ENCODE measurements at places on chromosomes 6 and 20.

- no peak for DNase-seq
Measured at GRCh38 chr20:4011226-4011975, 4.0 kb downstream of the RNF24 start.

DNA sequence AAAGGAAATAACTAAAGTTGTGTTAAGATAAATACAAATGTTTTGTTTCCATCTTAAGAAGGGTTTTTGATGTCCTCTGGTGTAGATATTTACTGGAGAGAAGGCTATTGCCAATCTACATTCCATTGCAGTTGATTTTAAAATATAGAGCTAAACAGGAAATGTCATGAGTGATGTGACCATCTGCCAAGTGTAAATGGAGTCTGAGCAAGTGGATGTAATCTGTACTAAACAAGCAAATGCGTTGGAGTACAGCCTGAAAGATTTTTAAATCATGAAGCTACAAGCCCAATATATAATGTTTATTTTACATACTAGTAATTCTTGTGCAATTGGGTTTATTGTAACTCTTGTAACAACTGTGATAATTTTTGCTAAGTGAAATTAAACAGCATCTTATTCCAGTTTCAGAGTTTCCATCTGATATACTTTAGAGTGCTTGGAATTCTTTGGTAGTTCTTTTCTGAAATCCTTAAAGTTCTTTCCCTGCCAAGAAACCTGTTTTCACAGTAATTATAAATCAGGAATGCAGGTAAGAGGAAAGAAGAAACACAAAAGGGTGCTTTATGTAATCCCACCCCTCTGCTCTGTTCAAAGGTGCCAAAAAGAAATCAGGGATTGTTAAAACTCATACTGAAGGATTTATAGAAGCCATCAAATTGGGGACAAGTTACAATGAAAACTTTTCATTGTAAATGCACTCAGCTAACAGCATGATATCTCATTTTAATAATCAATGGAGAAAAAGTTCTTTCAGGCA lies 47.2 kb upstream of the FLRT3 start:
- no peak for DNase-seq

DNA sequence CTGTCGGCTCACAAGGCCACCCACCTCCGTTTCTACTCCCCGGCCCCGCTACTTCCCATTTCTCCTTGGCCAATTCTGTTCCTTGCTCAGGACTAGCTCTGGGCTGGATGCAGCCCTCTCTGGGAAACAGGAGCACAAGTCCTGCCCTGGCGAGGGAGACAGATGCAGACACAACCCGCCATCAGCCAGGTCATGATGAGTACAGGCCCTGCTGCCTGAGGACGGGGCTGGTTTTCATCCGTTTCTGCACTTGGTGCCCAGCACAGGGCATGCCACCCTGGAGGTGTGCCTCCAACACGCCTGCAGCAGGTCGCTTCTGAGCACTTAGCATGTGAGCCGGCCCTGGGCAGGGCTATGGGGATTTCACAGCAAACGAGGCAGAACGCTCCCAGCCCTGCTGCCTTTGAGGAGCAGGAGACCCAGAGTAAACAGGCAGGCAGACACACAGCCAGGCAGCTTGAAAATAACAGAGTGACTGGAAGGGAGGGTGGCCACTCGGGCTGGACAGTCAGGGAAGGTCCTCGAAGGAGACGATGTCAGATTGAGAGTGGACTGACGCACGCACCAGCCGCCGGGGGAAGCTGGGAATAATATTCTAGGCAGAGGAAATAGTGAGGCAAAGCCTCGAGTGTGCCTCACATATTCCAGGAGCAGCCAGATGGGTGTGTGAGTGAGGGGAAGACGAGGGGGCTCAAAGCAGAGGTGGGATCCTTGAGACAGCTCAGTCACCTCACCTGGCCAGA lies 21.2 kb upstream of the VSTM2L start:
- no peak for DNase-seq

DNA sequence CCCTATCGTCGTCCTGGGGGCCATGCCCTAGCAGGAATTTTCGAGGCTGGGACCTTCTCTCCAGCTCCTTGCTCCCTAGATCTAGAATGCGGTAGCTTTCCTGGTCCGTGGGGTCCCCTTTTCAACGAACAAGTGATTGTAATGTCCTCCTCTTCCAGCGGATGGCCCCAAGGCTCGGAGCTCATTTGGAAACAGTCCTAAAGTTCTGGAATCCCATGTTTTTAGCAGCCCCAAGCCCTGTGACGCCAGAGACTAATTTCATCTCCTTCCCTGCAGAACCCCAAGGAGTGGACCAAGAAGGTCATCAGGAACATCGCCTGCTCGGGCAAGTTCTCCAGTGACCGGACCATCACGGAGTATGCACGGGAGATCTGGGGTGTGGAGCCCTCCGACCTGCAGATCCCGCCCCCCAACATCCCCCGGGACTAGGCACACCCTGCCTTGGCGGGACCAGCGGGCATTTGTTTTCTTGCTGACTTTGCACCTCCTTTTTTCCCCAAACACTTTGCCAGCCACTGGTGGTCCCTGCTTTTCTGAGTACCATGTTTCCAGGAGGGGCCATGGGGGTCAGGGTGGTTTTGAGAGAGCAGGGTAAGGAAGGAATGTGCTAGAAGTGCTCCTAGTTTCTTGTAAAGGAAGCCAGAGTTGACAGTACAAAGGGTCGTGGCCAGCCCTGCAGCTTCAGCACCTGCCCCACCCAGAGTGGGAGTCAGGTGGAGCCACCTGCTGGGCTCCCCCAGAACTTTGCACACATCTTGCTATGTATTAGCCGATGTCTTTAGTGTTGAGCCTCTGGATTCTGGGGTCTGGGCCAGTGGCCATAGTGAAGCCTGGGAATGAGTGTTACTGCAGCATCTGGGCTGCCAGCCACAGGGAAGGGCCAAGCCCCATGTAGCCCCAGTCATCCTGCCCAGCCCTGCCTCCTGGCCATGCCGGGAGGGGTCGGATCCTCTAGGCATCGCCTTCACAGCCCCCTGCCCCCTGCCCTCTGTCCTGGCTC lies 48.5 kb downstream of the PYGB start:
- DNase-seq: peak; percentile 27

- DNase-seq: no peak
Measured at GRCh38 chr20:41956338-41957074, 338.3 kb upstream of the CHD6 start.

- DNase-seq: no peak
Measured at GRCh38 chr20:50369225-50370035, 140.8 kb upstream of the PTPN1 start.

- DNase-seq: no peak
Measured at GRCh38 chr6:155795173-155795796, 339.6 kb upstream of the NOX3 start.

DNA sequence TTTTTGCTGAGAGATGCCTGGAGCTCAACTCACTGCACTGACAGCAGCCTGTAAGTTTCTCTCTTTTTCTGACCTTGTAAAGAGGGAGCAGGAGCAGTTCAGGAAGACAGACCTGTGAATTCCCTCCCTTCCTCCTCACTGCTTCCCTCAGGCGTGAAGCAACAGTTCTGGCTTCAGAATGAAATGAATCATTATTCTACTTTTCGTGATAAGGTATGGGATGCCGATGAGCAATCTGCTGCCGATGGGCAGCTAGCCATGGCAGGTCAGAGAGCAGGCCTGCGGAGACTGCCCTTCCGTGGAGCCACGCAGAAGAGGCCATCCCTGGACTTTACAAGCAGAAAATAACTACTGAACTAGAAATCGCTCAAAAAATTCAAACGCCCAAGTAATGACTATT lies 426.5 kb upstream of the RNF217 start:
- no peak for DNase-seq

- no peak for DNase-seq
Measured at GRCh38 chr6:14031516-14031915, 86.1 kb upstream of the CD83 start.

DNA sequence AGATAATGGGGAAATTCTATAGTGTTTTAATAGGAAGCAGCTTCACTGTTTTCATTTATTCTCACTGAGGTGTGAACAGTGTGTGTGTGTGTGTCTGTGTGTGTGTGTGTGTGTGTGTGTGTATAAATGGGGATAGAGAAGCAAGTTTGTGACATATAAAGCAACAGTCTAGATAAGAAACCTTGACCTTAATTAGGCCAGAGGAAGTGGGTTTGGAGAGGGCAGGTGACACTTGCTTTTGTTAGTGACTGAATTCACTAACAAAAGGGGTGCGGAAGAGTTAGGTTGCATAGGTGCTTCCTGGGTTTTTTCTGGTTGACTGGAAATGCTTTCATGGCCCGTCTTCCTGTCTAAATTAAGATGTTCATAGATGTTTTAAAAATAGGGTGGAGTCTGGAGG lies 515.7 kb upstream of the FLRT3 start:
- DNase-seq: no peak

- DNase-seq: no peak
Measured at GRCh38 chr6:129773304-129773703, 63.3 kb upstream of the ARHGAP18 start.

- DNase-seq: no peak
Measured at GRCh38 chr6:36492092-36492491, 49.3 kb downstream of the KCTD20 start.

DNA sequence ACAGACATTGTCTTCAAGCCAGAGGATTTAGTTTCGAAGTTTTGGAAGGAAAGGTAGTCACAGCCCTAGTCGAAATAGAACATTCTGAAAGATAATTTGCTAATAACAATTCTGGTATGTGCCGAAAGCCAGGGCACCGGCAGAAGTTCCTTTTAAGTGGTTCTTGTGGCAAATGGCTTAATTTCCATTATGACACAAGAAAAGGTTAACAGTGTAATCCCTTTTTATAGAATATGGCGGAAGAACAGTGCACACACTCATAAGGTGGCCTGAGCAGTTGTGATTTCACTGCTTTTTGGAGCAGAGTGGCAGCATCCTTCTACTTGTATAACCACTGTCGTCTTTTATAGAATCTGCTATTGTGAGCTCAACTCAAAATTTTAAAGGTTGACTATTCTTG lies 152.4 kb downstream of the SASH1 start:
- no peak for DNase-seq

DNA sequence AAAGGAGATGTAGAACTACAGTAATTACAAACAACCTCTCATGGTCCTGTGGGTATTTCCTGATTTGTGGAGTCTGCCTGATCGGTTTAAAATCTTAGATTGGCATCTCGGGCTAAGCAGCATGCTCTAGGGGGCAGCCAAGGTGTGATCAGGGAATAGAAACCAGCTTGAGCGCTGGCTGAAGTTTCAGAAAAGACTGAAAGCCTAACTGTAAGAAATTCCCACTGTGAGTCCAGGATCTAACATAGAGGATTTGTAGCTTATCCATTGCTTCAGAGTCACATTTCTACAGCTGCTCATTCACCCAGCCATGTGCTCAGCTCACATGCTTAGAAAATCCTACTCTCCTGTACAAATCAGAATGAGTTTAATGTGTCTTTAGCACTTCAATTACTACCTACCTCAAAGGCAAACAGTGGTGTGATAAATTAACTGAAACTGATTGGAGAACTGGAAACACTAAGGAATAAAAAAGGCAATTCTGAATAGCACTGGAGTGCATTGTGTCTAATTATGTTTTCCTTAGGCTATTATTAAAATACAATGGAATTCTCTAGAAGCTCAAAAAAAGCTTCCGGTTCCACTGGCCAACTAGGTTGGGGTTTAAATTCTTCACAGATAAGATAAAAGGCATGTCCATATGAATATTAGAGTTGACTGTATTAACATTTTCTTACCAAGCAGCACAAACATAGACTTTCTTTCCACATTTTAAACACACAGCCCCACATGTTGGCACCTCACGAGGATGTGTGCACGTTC lies 73.8 kb upstream of the MPC1 start:
- DNase-seq: no peak

DNA sequence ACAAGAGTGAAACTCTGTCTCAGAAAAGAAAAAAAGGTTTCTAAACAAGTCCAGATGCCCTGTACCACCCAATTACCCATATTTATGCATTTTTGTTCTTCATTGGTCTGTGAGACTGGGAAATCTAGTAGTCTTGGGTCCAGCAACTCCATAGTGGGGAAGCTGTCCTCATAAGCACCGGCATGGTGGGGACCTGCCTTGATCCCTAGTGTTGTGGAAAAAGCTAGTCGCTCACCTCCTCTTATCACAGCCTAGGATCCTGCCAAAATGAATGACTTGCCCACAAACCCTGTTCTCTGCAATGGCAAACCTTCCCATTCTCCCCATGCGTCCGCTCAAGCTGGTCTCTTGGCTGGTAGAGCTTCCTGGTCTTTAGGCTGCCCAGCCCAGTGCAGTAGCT lies 38.3 kb upstream of the GABRR1 start:
- DNase-seq: no peak
